ENCODE measurements at places on chromosomes 1 and 21. TPM values are rescaled to one million over a fixed set of nuclear protein-coding genes. Genes with fewer than 3 reads are reported as not detected.

RIIAD1 gene
- total RNA-seq = not detected

DNA sequence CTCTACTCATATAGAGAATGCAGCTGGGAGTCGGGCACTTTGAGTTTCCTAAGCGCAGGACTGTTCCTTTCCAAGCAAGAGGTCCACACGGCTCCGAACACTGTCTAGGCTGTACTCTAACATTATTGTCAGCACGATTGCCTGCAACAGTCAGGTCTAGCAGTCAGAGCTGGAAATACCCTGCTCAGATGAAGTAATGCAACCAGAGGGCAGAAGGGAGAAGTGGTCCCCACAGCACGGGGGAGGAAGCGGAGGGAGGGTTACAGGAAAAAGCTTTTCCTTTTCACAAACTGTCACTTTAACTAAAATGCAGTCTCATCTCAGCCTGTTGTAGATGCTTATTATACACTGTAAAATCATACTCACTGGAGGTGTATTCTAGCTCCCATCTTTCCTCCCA, 98.9 kb upstream of the SLC44A3 start:
- no peaks in the 10 kb centered on the region for H3K4me1 ChIP-seq
- H3K4me3 ChIP-seq = no peak overlapping the region
- no peaks in the 10 kb centered on the region for H3K36me3 ChIP-seq
- H3K27ac ChIP-seq = no peak overlapping the region
- H3K27me3 ChIP-seq = no peaks in the 10 kb centered on the region
- DNase-seq = no peak

HAO2 gene
- not detected for total RNA-seq

DNA sequence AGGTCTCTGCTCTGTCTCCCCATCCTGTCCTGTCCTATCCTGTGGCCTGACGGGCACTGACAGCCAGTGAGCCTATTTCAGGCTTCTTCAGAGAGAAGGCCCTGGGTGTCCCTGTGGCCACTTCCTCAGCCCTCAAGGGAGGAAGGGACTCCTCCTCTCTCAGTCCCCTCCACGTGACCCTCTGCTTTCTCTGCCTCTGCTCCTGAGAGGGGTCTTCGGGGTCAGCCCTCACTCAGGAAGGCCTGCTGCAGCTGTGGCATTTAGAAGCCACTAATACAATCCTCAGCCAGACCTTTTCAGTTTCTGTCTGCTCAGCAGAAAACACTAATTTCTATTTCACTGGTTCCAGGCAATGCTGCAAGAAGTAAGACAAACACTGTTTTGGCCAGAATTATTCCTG, 43.6 kb upstream of the ETV3 start:
- H3K36me3 ChIP-seq = no peaks in the 10 kb centered on the region
- H3K4me1 ChIP-seq = no peaks in the 10 kb centered on the region
- DNase-seq = no peak
- H3K4me3 ChIP-seq = no peak overlapping the region

All from gastrocnemius medialis (tissue), 4 donors.